ENCODE measurements at places on chromosomes 1 and 21. TPM values are rescaled to one million over a fixed set of nuclear protein-coding genes. Genes with fewer than 3 reads are reported as not detected.

Gene CFAP141
- not detected for total RNA-seq

Gene ZNF695
- total RNA-seq = 6.0 TPM

Gene OLFM3
- 75.4 TPM for total RNA-seq

Gene MYOG
- not detected for total RNA-seq

Gene CD52
- not detected for total RNA-seq

Gene PTGFRN
- total RNA-seq = 72.0 TPM

Gene LBR
- 71.5 TPM for total RNA-seq

Gene UMODL1
- total RNA-seq = not detected

Data from diencephalon (tissue), 1 donor.